ENCODE measurements at places on chromosomes 6 and 20. TPM values are rescaled to one million over a fixed set of nuclear protein-coding genes. Genes with fewer than 3 reads are reported as not detected.

GRCh38 chr6:146709036-146709622 is 110.4 kb downstream of the ADGB start:
- no peaks in the 10 kb centered on the region for H3K36me3 ChIP-seq
- H3K27ac ChIP-seq, result no peak overlapping the region
- H3K27me3 ChIP-seq, result no peaks in the 10 kb centered on the region
- DNase-seq, result no peak
- H3K4me1 ChIP-seq, result no peaks in the 10 kb centered on the region
- no peak overlapping the region for H3K4me3 ChIP-seq

DNA sequence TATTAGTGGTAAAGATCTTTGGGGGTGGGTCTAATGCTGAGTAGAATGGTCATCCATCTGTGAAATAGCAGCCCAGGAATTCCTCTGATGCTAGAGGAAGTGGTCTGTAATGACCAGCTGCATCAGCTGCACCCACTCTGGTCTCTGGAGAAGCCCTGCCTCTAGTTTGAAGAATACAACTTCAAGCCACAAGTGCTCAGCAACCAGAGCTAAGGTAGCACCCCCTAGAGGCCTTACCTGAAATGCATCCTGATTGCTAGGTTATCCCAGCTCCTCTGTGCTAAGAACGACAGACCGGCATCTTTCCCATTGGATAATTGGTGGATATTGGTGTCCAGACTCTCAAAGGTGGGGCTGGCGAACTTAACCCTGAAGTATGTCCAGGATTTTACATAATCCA is 58.2 kb downstream of the DNAH8 start:
- H3K27me3 ChIP-seq, result no peaks in the 10 kb centered on the region
- H3K4me1 ChIP-seq, result peaks cover 32% of the 10 kb centered on the region
- no peak overlapping the region for H3K27ac ChIP-seq

DNA sequence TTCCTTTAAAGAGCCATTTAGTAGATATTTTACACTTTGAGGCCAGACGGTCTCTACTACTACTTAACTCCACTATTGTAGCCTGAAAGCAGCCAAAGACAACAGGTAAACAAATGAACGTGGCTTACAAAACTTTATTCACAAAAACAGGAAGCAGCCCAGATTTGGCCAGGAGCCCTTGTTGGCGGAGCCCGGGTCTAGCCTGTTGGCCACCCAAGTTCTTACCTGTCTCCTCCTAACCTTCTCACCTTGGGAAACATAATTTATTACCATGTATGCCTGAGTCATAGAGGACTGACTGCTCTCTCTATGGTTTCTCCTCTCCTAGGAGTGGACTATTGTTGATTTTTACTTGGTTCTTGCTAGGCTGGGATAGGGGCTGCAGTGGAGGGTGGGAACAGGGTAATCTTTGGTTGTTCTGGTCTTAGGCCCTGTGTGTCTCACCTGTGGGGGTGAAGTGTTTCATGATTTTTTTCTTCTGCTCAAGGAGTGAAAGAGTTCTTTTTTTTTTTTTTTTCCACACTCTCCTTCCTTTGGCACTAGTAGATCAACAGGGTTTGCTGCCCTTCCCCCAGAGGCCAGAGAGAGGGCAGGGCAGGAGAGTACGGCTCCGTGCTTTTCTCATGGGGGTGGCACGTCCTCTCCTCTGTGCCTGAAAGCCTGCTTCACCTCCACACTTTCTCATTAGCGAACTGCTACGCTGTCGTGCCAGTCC is 90.0 kb downstream of the RPP40 start:
- H3K27ac ChIP-seq, result no peak overlapping the region
- H3K4me3 ChIP-seq, result no peak overlapping the region
- no peaks in the 10 kb centered on the region for H3K27me3 ChIP-seq
- H3K4me1 ChIP-seq, result no peaks in the 10 kb centered on the region
- no peak for DNase-seq

Gene DUSP15
- total RNA-seq, result 1.8 TPM

GRCh38 chr6:28597217-28597835 is 71.6 kb downstream of the GPX5 start:
- H3K4me3 ChIP-seq, result no peak overlapping the region
- no peaks in the 10 kb centered on the region for H3K4me1 ChIP-seq
- peak; percentile 6 for DNase-seq
- H3K27me3 ChIP-seq, result peaks cover 14% of the 10 kb centered on the region

DNA sequence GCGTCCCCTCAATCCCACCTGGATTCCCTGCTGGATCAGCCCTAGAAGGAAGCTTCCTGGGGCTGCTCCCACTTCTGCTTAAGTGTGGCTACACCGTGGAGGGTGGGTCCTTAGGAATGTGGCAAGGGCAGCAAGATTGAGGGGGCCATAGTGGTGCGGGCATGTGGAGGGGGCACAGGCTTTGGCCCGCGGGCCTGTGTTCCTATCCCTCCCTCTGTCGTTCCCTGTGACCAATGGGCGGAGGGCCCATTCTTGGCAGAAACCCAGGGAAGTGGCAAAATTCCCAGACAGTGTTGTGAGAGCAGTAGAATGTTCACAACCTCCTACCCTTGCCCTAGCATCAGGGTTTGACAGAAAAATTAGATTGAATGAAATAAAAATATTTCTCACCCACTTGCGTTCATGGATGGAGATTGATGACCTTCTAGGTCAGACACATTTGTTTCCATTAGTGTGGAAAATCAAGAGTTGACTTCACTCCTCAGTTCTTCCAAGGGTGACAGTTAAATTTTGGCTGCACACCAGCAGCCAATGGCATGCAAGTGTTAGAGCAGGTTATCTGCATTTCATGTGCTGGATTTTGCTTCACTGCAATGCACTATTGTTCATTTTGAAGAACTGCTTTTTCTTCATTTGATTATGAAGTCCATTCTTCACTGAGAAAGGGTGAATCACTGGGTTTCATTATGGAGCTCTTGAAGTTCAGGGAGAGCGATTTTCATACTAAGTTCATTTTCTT is 49.3 kb upstream of the AHI1 start:
- no peaks in the 10 kb centered on the region for H3K4me1 ChIP-seq
- H3K27ac ChIP-seq, result no peak overlapping the region
- H3K27me3 ChIP-seq, result no peaks in the 10 kb centered on the region

Gene KCNQ5
- total RNA-seq, result 10.4 TPM

DNA sequence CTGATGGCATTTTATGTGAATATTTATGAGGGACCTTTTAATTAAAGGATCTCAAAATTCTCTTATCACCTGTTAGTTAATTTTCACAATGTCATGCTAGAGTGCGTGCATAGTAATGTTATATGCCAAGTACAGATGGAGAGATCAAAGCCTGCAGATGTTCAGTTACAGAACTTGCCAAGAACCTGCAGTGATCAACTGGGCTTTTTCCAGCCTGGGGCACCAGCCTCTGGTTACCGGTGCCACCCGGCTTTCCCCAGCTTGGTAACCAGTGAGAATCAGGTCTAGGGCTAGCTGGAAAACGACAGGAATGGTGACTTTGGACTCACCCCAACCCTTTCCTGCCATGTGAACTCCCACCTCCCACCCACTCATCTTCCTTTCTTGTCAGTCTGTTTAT is 91.8 kb downstream of the CAP2 start:
- H3K27ac ChIP-seq, result no peak overlapping the region
- no peak for DNase-seq
- no peaks in the 10 kb centered on the region for H3K36me3 ChIP-seq
- no peak overlapping the region for H3K4me3 ChIP-seq
- H3K27me3 ChIP-seq, result no peaks in the 10 kb centered on the region

GRCh38 chr6:105785066-105785811 is 300.9 kb upstream of the PRDM1 start:
- H3K4me3 ChIP-seq, result no peak overlapping the region
- H3K4me1 ChIP-seq, result peaks cover 9% of the 10 kb centered on the region
- H3K27ac ChIP-seq, result no peak overlapping the region
- peak; percentile 11 for DNase-seq
- H3K36me3 ChIP-seq, result no peaks in the 10 kb centered on the region
- no peaks in the 10 kb centered on the region for H3K27me3 ChIP-seq

Gene PLCB1
- 0.47 TPM for total RNA-seq

- DNase-seq, result no peak
- H3K27ac ChIP-seq, result no peak overlapping the region
- H3K36me3 ChIP-seq, result no peaks in the 10 kb centered on the region
- H3K4me3 ChIP-seq, result no peak overlapping the region
- H3K4me1 ChIP-seq, result peaks cover 22% of the 10 kb centered on the region
Observed at GRCh38 chr6:36128793-36129192, 1.5 kb upstream of the MAPK13 start.

DNA sequence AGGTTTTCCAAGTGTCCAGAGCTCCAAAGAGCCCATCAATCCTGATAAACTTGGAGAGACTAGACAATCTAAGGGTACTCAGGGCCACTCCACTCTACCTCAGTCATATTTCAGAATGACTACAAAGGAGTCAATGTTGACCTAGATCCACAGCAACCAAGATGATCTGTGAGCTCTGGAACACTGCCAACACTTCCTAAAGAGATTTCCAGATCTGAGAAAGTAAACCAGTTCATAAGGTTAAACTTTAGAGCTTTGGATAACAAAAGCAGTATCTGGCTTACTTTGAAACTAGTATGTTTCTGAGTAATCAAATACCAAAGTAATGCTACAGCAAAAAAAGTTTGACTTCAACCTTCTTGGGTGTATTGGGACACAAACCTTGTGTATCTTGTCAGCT is 122.7 kb downstream of the BTBD9 start:
- H3K27ac ChIP-seq, result no peak overlapping the region
- no peaks in the 10 kb centered on the region for H3K36me3 ChIP-seq
- DNase-seq, result no peak
- H3K4me3 ChIP-seq, result no peak overlapping the region

DNA sequence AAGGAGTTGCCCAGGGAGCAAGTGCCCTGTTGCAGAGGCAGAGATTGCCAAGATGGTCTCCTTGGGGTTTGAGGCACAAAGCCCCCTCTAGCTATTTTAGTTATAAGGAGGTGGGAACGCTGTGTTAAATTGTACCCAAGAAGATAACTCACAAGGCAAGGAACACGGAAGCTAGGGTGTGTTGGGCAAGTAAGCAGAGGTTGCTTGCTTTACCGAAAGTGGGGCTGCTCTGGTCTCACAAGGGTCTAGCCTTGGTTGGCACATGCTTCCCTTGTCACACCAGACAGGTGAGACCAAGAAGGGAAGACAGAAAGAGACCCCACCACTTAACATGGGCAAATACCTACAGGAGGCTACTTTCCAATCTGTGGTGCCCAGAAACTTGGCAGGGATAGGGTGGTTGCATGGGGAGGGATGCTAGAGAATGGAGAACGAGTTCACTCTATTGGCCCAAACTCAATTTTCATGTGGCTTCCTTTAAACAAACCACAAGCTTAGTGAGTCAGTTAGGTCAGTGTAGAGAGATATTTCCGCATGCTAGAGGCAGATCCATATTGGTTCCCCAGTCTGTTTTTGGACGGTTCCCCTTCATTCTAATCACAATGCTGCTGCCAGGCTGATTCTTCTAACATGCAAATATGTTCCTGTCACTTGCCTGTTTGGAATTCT is 42.4 kb downstream of the PLAGL1 start:
- H3K36me3 ChIP-seq, result no peaks in the 10 kb centered on the region
- DNase-seq, result no peak
- H3K27me3 ChIP-seq, result no peaks in the 10 kb centered on the region
- H3K27ac ChIP-seq, result no peak overlapping the region

Gene TOX2
- total RNA-seq, result 4.1 TPM

Gene DEFB132
- not detected for total RNA-seq

Gene PRRT1
- total RNA-seq, result not detected

- DNase-seq, result peak; percentile 87
- no peaks in the 10 kb centered on the region for H3K36me3 ChIP-seq
- H3K27ac ChIP-seq, result no peak overlapping the region
- H3K27me3 ChIP-seq, result peaks cover 14% of the 10 kb centered on the region
- peak overlapping the region; percentile 32 for H3K4me3 ChIP-seq
- H3K4me1 ChIP-seq, result peaks cover 48% of the 10 kb centered on the region
Observed at GRCh38 chr20:46013829-46014516, 5.3 kb downstream of the MMP9 start.

GRCh38 chr6:34319471-34319885 is 70.7 kb upstream of the SMIM29 start:
- peaks cover 50% of the 10 kb centered on the region for H3K4me1 ChIP-seq
- peak overlapping the region; percentile 89 for H3K27ac ChIP-seq
- DNase-seq, result no peak
- H3K4me3 ChIP-seq, result no peak overlapping the region
- H3K27me3 ChIP-seq, result no peaks in the 10 kb centered on the region

Gene HLA-DRB1
- 559 TPM for total RNA-seq

DNA sequence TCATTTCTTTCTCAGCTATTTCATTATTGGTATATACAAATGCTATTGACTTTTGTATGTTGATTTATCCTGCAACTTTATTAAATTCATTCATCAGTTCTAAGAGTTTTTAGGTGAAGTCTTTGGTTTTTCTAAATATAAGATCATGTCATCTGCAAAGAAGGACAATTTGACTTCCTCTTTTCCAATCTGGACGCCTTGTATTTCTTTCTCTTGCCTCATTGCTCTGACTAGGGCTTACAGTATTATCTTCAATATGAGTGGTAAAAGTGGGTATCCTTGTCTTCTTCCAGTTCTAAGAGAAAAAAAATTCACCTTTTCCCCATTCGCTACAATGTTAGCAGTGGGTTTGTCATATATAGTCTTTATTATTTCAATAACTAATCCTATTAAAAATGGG is 38.0 kb downstream of the KIF16B start:
- no peak for DNase-seq
- no peaks in the 10 kb centered on the region for H3K27me3 ChIP-seq
- H3K4me3 ChIP-seq, result no peak overlapping the region
- peaks cover 6% of the 10 kb centered on the region for H3K4me1 ChIP-seq

DNA sequence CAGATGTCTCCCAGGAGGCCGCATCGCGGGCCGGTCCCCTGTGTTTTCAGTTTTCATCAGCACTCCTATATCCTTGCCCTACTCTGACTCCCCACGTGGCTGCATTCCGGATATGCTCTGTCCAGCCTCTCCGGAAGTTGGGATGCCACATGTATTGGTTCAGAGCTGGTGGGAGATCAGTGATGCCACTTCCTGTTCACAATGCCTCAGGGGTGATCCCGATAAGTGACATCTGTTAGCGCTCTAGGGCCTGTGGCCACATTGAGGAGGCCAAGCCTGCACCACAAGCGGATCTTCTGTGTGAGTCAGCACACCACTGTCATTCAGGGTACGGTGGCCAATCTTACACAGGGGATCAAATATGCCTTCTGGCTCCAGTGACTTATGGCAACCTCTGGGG is 57.8 kb downstream of the PPP1R3G start:
- DNase-seq, result no peak
- no peak overlapping the region for H3K4me3 ChIP-seq
- no peaks in the 10 kb centered on the region for H3K27me3 ChIP-seq
- H3K27ac ChIP-seq, result no peak overlapping the region

Gene ZNFX1
- 38.8 TPM for total RNA-seq
